ENCODE measurements at places on chromosomes 16 and 17.
A peak's percentile ranks its signal among the peaks of the same experiment; 100 is the strongest.

- DNase-seq: no peak
These were observed 317 bp downstream of the TEFM start for GRCh38 chr17:30905742-30906100.

GRCh38 chr17:44906010-44906646 lies 6.9 kb upstream of the EFTUD2 start:
- no peak for DNase-seq

GRCh38 chr17:21278450-21279197 lies 5.9 kb upstream of the MAP2K3 start:
- no peak for DNase-seq

GRCh38 chr17:21493993-21494392 lies 117.8 kb downstream of the KCNJ12 start:
- no peak for DNase-seq

- no peak for DNase-seq
These were observed 149.4 kb upstream of the HS3ST3A1 start for GRCh38 chr17:13750816-13751793.

DNA sequence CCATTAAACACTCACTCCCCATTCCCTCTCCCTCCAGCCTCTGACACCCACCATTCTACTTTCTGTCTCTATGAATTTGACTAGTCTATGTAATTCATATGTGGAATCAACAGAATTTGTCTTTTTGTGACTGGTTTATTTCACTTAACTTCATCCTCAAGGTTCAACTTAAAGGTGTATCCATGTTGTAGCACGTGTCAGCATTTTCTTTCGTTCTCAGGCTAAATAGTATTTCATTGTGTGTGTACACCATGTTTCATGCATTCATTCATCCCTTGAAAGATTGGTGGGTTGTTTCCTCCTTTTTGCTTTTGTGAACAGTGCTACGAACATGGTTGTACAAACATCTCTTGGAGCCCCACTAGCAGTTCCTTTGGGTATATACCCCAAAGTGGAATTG lies 36.0 kb downstream of the ATP2C2 start:
- no peak for DNase-seq

DNA sequence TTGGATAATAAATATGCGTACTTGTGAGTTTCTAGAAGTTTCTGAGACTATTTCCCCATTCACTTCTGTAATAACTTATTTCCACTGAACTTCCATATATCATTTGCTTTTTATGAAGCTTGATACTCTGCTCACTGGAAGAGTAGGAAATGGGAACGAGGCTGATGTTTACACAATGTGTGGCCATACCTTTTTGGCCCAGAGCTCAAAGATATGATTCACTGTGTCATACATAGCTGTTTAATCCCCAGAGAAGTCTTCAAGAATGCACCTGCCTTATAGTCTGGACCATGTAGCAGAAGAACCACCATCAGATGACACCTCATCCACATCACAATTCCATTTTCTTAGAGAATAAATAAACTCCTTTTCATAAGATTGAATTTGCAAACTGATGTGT lies 40.3 kb upstream of the TEKT3 start:
- DNase-seq: no peak

- no peak for DNase-seq
These were observed 37.1 kb upstream of the CSNK2A2 start for GRCh38 chr16:58234831-58235595.

- no peak for DNase-seq
These were observed 2.4 kb upstream of the MRM1 start for GRCh38 chr17:36598951-36599401.

DNA sequence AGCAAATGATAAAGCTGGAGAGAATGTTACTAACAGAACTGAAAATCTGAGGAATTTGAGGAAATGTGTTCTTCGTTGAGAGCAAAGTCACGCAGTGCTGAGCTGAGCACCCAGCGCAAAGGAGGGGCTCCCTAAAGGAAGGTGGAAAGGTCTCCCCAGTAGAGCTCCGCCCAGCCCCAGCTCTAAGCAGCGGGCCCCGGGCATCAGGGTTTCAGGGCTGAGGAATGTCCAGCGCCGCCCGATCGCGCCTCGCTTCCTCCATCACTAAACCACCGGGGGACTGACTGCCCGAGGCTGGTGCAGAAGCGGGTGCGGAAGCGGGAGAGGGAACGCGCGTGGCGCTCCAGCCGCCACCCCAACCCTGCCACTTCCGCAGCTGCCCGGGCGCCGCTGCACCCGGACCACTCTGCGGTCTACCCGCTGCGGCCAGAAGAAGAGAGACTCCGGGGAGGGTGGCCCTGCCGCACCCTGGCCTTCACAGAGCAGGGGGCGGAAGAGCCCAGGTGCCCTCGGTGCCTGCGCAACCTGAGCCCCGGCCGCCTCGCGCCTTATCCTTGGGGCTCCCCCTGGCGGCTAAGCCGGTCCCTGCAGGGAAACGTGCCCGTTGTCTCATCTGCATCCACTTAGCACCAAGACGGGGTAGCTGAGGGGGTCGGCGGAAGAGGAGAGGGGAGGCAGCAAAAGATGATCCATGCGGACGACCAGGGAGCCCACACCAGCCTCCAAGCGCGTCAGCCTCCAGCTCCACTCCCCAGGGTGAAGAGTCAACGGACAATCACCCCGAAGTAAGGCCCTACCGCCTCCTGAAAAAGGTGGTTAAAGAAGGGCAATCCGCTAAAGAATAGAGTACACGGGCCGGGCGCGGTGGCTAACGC lies 12.4 kb upstream of the GUCY2D start:
- peak; percentile 98 for DNase-seq

GRCh38 chr17:42913522-42913921 lies 12.9 kb downstream of the G6PC1 start:
- no peak for DNase-seq

DNA sequence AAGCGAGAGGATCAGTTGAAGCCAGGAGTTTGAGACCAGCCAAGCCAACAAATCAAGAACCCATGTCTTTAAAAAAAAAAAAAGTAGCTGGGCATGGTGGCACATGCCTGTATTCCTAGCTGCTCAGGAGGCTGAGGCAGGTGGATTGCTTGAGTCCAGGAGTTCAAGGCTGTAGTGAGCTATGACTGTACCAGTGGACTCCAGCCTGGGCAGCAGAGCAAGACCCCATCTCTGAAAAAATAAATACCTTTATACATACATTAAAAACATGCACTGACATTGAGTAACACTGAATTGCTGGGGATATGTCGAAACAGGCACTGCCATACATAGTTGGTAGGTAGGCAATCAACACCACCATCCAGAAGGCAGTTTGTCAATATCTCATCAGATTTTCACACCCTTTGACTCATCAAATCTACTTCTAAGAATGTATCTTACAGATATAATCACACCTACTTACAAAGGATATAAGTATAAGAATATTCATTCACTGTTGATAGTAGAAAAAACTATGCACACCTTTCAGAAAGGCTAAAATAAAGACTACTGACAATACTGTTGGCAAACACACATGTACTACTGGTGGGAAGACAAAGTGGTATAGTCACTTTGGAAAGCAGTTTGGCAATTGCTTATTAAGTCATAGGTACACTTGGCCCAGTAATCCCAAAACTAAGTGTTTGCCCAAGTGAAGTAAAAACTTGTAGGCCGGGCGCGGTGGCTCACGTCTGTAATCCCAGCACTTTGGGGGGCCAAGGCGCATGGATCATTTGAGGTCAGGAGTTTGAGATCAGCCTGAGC lies 6.4 kb upstream of the CEP20 start:
- DNase-seq: no peak

- DNase-seq: no peak
These were observed 20.5 kb downstream of the AKAP1 start for GRCh38 chr17:57105591-57105990.

DNA sequence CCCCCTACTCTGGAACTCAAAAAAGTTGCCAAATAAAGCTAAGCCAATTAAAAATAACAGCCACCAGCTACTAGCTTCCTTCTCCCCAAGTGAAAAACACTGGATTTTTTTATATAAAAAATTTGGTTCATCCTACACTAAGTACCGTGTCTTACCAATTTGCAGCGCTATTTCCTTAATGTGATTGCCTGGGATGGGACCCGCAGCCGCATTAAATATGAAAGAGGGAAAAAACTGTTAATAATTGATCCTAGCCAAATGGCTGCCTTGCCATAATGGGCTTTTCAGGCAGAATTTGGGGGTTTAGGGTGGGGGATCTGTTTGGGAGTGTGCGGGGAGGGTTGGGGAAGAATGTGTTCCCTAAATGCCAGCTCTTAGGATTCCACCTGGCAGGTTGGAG lies 2.0 kb downstream of the HOXB9 start:
- no peak for DNase-seq

DNA sequence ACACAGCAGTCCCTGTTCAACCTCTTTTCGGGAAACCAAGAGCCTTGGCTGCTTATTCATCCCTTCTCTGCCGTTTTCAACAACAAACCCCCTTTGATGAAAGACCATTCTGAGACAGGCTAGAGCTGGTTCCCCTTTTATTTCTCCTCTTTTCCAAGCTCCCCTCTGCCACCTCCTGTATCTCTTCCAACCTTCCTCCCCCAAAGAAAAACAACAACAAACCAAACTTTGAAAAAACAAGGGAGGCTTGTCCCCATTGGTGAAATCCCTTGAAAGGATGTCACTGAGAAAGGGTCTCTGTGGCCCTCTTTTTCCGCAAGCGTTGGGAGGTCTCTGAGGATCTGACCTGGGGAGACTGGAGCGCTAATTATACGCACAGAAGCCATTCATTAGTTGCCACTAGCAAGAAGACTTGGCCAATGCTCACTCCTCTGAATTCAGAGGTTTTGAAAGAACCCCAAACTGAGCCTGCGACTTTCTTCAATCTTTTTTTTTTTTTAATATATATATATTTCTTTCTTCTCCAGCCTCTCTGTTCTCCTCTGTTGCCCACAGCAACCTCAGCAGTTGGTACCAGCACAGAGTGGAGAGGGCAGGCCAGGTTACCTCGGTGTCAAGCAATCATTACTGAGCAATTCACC lies 101.4 kb downstream of the PITPNC1 start:
- no peak for DNase-seq

GRCh38 chr16:1403733-1404132 lies 10.8 kb downstream of the UNKL start:
- DNase-seq: no peak

DNA sequence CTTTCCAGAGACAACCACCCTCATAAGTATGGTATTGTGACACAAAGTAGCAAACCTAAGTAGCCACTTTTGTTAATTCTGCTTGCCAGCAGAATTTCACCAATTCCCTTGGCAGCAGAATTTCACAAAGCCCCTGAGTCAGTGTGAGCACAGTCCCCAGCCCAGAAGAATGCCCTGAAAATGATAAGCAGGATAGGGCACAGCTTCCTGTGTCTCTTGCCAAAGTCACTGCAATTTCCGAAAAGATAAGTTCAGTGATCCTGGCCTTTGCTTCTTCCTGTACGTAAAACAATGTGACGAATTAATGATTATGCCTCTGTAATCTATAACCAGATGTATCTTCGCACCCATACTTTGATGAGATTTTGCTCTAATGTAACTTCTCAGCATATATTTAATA lies 16.0 kb upstream of the WIPF2 start:
- no peak for DNase-seq

DNA sequence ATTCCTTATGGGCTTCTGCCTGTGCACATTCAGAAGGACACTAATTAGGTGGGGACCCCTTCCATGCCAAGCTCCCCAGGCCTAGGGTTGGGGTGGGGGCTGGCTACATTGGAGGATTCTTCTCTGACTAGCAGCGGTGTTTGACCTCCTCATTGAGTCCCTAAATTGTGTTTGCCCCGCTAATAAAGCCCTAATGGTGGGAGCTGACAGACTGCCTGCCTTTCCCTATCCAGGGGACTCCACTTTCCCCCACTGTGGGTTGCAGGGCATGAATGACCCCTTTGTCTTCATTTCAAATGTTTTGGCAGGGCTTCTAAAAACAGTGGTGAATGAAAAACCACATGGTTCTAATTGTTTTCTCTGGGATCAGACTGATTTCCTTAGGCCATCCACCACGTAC lies 476.8 kb upstream of the CDH11 start:
- DNase-seq: no peak

DNA sequence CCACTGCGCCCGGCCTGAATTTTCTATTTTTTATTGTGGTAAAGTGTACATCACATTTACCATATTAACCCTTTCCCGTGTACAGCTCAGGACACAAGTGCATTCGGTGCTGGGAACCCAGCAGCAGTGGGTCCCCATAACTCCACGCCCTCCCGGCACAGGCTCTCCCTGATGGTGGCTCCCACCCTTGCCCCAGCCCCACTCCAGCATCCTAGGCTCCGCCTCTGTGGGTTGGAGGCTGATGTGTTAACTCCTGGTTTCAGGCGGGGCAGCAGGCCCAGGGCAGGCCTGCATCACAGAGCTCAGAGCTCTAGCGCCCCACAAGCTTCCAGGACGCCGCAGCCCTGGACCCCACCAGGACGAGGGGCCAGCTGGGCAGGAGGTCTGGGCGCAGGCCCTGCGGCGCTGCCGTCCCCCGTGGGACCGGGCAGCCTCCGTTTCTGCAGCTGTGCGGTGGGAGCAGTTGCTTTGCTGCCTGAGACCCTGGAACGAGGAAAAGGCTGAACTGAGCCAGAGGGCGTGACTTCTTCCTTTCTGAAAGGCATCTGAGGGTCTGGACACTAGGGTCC lies 19.6 kb downstream of the ZFPM1 start:
- no peak for DNase-seq

- DNase-seq: no peak
These were observed 2.0 kb upstream of the GLIS2 start for GRCh38 chr16:4313563-4314531.

DNA sequence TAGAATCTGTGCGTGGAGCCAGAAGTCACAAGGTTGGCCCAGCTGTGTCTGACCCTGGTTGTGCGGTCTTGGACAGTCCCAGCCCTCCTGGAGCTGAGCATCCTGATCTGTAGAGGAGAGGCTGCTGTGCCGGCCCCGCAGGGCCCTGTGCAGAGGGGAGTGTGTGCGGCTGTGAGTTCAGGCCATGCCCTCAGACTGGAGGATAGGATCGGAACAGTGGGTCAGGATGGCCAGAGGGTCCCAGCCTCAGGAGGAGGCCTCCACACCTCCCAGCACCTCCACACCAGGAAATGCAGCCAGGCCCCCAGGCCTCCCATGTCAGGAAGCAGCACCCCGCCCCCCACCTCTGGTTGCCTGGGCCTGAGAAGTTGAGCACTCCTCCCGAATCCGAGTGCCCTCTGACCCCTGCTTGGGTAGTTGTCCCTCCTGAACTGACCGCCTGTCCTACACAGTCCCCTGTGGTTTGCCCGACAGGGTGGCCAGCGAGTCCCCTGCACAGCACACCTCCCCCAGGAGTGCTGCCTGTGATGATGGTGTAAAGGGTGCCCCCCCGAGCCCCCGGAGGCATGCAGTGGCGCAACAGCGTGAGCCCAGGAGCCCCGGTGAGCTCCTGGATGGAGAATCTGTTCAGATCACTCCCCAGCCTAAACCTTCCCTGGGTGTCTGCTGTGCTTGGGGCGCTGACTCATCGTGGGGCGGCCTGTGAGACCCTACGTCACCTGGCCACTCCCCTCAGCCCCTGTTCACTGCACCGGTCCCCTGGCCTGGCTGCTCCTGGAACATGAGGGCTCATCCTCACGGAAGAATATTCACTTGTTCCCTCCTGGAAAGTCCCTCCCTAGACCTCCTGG lies 285.2 kb downstream of the SEC14L1 start:
- DNase-seq: no peak

- DNase-seq: no peak
These were observed at the start of gene DNAH9 for GRCh38 chr17:11598274-11599221. TSS of gene DNAH9 (plus strand) at chr17:11598470. CDS start at chr17:11598499, 29 bp downstream.

- DNase-seq: peak; percentile 62
These were observed at the start of gene TTLL6 for GRCh38 chr17:48816774-48817590. TSS of gene TTLL6 (minus strand) at chr17:48817229. CDS start at chr17:48817072, 157 bp downstream.

- no peak for DNase-seq
These were observed 2.0 kb downstream of the MSL1 start for GRCh38 chr17:40123811-40124114.
